CD4-positive, alpha-beta T cell (primary cell): ENCODE measurements at places on chromosomes 2 and 18.

DNA sequence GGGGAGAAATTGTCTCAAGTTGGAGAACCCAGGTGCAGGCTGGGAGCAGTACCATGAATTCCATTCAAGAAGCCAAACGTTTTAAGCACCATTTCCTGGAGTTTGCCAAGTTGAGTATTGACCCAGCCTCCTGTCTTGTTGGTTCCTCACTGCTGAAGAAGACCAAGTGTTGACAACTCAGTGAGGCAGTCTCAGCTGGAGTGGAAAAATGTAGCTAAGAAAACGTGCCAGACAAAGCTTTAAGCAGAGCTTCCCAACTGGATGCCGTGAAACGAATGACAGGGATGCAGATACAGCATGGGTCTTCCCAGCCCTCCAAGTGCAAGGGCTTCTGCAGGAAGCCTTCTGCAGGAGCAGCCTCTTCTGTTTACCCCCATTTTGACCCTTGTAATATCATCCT is 778 bp upstream of the INPP1 start:
- DNase-seq: no peak

DNA sequence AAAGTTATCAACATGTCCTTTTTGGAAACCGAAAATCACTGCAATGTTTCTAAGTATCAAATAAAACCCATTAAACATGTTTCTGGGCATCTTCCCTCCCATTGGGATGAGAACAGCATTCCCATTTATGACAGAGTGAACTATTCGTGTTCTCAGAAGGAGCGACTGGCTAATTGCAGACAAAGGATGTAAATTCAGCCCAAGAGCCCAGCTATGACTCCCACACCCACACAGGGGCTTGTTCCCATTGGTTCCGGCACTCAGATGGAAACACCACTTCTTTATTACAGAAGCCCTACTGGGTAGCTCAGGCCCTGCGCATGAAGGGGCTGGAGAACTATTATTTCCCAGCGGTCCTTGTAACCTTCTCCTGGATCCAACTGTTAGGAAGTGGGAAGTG is 16.6 kb upstream of the NPAS2 start:
- no peak for DNase-seq

- DNase-seq: no peak
These were observed 10.5 kb upstream of the CDK15 start for GRCh38 chr2:201795607-201796477.

DNA sequence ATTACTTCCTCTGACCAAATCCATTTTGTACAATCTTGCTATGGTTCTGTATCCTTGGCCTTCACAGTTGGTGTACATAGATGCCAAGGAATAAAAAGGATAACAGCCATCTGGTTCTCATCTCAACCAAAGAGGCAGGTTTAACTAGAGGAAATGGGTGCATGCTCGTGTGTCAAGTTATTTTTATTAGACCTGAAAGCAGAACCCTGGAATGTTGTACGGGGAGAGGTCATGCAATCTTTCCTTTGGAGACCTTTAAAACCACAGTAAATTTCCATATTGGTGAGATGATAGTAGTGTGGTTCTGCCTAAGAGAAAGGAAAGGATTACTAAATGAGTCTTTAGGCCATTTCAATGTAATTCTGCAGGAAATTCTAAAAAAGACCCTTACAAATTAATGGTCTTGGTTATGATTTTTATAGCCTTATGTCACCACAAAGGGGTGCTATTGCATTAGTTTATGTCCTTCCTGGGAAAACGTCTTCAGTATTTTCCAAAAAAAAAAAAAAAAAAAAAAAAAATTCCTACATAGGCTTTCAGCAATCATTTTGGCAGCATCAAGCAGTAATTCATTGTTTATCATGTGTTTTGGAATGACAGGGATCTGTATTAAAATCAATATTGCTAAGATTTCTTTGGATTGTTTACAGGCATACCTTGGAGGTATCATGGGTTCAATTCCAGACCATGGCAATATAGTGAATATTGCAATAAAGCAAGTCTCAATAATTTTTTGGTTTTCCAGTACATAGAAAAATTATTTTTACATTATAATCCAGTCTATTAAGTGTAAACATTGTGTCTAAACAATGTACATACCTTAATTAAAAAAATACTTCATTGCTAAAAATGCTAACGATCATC is 270.8 kb downstream of the NYAP2 start:
- no peak for DNase-seq

GRCh38 chr18:33116376-33116775 is 324.1 kb downstream of the CCDC178 start:
- no peak for DNase-seq

- DNase-seq: no peak
These were observed 307.9 kb upstream of the MEIS1 start for GRCh38 chr2:66127061-66127460.

DNA sequence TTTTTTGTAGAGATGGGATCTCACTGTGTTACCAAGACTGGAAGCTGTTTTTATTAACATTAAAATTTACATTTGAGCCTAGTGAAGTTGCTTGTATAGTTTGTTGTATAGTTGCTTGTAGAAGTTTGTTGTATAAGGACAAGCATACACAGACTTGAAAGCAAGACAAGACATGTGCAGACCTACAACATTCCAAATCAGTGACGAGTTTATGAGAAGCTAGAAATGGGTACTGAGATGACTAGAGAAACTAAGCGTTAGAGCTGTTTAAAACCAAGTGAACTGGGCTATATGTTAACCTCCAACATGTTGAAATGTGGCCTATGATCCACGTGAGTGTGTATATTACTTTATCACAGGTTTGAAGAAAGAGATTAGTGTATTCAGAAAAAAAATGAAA is 39.1 kb downstream of the ABCB11 start:
- no peak for DNase-seq

DNA sequence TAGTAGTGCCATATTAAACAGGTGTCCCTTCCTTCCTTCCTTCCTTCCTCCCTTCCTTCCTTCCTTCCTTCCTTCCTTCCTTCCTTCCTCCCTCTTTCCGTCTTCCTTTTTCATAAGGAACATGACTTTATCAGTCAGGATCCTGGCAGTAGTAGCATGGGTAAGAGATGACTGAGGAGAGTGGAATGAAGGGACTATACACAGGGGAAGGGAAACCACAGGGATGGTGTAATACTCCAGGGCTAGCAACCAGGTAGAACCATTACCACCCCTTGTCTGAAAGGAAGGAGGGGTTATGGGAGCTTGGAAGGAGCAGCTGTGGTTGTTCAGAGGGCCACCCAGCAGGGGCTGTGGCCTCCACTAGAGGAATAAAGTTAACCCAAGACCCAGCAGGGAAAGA is 23.2 kb upstream of the KDM3A start:
- no peak for DNase-seq

DNA sequence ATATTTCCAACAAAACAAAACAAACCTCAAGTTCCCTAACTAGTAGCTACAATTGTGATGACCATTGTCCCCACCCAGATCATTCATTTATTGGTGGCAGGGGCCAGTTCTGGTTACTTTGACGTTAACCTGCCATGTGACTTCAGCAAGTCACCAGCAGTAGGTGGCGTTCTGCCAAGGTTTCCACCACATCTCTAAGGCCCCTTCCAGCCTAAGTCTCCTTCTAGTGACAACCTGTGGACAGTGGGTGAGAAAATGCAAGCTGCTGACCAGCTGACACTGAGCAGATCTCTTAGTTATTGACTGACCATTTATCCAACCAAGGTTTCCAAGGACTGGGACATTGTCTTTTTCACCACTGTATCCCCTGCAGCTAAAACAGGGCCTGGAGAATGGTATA is 98.4 kb downstream of the GPR39 start:
- DNase-seq: no peak

- DNase-seq: no peak
These were observed 32.5 kb downstream of the POLR1A start for GRCh38 chr2:86073225-86073624.

DNA sequence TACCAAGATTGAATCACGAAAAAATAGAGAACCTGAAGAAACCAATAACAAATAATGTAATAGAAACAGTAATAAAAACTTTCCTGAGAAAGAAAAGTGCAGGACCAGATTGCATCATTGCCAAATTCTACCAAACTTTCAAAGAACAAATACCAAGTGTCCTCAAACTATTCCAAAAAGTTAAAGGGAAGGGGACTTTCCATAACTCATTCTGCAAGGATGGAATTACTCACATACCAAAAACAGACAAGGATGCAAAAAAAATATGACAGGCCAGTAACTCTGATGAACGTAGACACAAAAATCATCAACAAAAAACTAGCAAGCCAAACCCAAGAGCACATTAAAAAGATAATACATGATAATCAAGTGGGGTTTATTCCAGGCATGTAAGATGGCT is 172.3 kb upstream of the SLC35G4 start:
- no peak for DNase-seq

GRCh38 chr2:237195396-237196120 is 109.9 kb downstream of the COPS8 start:
- no peak for DNase-seq

GRCh38 chr2:228983700-228984099 is 287.4 kb downstream of the PID1 start:
- DNase-seq: no peak

- DNase-seq: no peak
These were observed 42.1 kb upstream of the SCN7A start for GRCh38 chr2:166536111-166536510.

DNA sequence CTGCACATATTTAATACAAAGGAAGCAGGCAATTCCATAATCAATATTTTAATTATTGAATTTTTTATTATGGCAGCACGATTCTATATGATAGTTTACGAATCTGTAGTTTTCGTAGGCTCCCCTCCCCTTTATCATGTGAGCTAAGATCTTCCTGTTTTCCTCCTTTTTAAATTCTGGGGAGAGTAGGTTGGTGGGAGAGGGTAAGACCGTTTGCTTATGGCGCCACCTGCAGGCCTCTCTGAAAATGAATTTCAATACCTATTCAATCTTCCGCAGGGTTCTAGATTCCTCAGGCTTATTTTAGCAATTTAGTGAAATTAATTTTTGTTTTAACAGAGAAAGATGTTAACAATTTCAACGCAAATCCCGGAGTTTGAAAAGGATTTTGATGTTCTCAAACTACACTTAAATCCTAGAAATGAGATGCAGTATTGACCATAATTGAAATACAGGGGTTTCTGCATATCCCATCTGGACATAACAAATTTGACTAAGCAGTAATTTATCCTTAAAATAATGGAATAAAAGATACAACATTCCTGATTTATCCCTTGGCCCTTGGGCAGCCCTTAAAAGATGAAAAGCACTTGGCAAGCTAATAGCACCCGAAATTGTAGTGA is 12.8 kb upstream of the GBX2 start:
- no peak for DNase-seq

DNA sequence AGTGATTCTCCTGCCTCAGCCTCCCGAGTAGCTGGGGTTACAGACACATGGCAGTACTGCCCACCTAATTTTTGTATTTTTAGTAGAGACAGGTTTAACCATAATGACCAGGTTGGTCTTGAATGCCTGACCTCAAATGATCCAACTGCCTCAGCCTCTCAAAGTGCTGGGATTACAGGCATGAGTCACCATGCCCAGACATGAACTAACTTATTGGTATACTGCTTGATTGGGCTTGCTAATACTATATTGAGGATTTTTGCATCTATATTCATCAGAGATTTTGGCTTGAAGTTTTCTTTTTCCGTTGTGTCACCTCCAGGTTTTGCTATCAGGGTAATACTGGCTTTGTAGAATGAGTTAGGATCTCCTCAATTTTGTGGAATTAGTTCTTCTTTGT is 706.1 kb upstream of the HS6ST1 start:
- no peak for DNase-seq

GRCh38 chr18:53948991-53949390 is 275.5 kb downstream of the MBD2 start:
- no peak for DNase-seq

DNA sequence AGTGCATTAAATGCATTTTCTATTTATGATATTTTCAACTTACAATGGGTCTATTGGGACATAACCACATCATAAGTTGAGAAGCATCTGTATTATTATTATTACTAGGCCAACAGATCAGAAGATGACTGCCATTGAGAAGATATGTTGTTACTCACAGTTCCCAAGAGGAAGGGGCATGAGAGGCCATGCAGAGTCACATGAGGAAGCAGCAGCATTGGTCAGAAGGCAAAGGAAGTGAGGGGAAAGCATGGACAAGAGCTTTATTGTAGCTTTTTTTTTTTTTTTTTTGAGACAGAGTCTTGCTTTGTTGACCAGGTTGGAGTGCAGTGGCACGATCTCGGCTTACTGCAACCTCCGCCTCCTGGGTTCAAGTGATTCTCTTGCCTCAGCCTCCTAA is 66.2 kb upstream of the LCLAT1 start:
- DNase-seq: no peak

GRCh38 chr2:105442721-105443120 is 43.9 kb upstream of the FHL2 start:
- DNase-seq: no peak

GRCh38 chr2:169573974-169574299 is 272 bp upstream of the FASTKD1 start:
- DNase-seq: no peak

GRCh38 chr2:163764566-163764965 is 28.8 kb upstream of the FIGN start:
- no peak for DNase-seq

DNA sequence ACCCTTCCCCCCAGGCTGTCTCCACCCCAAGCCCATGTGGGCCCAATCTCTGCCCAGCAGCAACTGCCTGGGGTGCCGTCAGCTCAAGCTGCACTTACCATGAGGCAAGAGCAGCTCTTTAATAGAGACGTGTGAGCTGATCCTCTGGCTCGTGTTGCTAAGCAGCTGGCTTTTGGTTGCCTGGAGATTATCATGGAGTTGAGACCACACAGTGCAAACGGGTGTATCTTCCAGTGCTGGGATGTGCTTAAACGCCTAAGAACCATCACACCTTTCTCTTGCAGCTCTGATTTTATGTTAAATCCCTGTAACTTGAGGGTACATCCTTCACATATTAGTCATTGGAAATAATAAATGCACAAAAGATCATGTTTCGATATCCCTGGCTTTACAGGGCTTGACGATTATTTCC is 271.1 kb downstream of the PRKCE start:
- no peak for DNase-seq

DNA sequence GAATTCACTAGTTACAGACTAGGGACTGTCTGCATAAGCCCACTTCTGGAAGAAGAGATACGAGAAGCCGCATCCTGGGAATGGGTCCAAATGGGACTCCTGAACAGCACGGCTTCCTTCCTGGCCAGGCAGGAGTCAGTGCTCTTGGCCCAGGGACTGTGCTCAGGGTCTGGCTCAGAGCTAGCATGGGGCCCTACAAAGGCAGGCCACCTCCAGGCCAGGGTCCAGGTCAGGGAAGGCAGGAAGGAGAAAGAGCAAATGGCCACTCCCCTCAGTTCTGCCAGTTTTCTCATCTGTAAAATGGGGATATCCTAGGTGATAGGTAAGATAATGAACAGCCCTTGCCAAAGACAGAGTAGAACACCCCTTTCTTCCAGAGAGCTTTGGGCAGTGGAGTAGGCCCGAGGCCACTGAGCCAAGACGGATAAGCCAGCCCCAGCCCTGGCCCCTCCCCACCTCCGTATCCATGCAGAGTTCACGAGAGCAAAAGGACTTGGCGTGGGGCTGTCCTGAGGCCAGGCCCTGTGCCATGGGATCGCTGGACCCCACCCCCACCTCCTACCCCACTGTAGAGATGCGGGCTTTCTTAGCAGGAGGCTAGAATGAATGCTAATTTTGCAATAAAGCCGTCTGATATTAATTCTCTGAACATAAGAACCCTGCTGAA is 190.1 kb downstream of the MGAT5 start:
- DNase-seq: no peak

GRCh38 chr2:46148369-46148736 is 148.9 kb upstream of the EPAS1 start:
- DNase-seq: no peak
